ENCODE measurements at places on chromosomes 1 and 21.
A peak's percentile ranks its signal among the peaks of the same experiment; 100 is the strongest.

- no peak for DNase-seq
Observed at GRCh38 chr1:62237950-62238374, 43.3 kb downstream of the L1TD1 start.

DNA sequence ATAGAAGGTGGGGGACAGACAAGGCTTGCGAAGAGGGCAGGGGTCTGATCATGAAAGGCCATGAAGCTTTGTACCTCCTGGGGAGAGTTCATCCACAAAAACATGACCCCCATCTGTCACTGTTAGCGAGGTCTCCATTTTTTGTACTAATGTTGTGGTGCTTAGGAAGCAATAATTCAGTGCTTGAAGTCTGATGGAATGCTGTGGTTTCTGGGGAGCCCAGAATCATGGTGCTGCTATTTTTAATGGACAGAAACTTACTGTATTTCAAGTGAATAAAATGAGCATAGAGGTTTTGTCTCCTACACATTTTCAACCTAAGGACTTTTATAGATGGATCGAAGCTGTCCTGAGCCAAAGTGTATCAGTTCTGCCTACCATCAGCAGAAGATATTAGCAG, 28.2 kb upstream of the RGL1 start:
- no peak for DNase-seq

GRCh38 chr1:167083066-167083665, 7.0 kb downstream of the GPA33 start:
- no peak for DNase-seq

DNA sequence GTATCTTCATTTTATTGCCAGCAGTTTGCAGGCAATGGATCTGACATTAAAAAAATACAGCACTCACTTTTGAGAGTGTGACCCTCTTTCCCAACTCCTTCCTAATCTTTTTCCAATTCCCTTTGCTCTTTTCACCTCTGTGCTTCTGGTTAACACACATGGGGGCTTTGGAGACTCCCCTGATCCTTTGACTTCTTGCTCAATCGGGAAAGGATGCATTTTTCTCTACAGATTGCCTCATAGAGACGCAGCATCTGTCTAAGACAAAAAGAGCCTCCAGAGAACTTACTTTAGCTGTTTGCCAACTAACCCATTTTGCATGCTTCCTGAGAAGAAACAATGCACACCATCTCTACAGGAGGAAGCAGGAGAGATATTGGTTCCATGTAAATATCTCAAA, 378.3 kb downstream of the PBX1 start:
- no peak for DNase-seq

GRCh38 chr21:20783611-20784010, 214.6 kb upstream of the NCAM2 start:
- no peak for DNase-seq

GRCh38 chr1:121538943-121539575, 354.3 kb downstream of the SRGAP2C start:
- DNase-seq: no peak

DNA sequence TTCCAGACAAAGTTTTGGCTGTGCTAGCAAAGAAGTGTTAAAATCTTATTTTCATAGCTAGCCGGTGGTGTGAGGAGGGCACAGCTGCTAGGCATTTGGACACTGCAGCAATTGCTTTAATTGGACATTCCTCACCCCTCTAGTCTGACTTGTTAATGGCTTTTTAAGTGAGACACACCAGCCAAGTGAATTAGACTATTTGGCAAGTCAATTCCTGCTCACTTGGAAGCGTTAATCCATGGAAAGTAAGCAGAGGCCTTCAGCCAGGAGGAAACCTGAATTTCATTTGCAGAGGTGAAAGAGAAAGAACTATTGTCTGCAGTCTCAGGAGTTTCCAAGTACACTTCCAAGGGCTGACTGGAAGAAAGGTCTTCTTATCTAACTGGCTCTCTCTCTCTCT, 175.7 kb downstream of the ST6GALNAC3 start:
- no peak for DNase-seq

DNA sequence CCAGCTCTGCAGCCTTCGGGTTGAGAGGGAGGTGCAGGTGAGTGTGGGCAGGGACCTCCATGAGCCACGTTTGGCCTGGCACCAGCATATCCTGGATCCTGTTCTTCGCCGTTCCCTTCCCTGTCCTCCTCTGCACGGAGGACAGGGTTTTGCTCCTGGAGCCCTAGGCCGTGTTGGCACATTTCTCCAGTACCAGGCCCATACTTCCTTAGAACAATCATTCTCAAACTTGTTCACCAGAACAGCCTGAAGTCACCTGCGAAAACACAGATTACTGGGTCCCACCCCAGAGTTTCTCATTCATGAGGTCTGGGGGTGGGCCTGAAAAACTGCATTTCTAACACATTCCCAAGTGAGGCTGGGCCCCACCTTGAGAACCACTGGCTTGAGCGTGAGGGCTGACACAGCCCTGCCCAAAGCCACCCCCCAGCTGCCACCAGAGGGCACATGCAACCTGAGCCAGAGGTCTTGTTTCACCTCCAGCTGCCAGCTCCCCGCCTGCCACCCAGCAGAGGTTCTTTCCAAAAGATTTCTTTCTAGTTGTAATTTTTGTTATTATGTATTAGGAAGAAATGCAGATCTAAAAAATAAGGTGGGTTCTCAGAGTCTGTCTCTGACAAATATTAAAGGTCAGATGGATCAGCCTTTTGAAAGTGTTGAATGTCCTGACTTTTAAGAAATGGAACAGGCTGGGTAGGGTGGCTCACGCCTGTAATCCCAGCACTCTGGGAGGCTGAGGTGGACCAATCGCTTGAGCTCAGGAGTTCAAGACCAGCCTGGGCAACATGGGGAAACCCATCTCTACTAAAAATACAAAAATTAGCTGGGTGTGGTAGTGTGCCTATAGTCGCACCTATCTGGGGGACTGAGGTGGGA, 39.6 kb upstream of the LDLRAP1 start:
- peak; percentile 16 for DNase-seq

DNA sequence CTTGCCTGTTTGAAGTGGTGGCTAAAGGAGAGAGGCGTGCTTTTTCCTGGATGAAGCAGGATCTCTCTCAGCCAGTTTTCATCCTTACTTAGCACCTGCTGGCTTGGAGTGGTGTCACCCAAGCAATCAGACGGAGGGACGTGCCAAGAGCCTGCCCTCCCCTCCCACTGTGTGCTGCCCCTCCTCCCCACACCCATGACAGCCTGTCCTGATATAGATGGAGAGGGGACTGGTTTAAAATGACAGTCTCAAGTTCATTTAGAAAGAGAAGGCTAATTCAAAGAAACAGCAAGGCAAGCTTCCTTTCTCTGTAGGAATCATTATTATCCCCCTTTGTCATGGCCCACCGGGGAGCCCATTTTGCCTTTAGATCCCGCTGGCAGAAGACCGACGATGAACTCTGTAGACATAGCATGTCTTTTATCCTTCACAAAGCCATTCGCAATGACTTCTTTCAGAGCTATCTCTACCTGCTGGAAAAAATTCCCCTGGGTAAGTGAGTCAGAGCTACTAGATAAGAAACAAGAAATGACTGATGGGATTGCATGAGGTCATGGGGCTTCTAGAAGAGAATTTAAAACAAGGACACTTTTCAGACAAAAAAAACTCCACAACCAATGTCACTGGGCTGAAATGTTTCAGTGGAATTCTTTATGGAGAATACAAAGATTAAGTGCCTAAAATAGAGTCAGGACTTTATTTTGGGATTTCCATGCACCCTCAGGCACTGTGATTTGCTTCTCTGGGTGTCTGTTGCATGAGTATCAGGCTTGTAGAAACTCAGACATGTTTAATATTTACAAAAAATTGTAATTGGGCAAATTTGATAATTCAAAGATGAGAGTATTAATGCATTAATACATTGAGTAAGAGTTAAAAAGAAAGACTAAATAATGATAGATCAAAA, at the start of gene NTMT2:
NTMT2 (plus strand) TSS at position 190 of the 907 bp plus-strand sequence; CDS start at position 339, 149 bp downstream.
- no peak for DNase-seq

DNA sequence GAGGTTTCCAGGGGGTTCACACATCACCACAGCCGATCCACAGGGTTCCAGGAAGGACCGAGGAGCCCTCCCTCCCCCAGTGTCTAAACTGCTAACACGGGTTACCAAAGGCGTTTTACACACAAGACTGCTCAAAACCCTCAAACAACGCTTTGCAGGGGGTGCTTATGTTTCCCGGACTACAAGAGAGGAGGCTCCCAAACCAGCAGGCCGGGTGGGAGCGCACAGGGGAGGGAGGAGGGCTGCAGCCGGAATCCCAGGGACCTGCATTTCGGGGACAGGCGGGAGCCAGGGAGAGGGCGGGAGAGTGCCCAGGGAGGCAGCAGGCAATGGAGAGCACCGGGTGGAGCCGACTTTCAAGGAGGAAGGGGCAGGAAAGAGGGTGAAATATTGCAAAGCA, 50.8 kb downstream of the ACBD3 start:
- DNase-seq: no peak

- no peak for DNase-seq
Observed at GRCh38 chr1:192201303-192201702, 43.0 kb downstream of the RGS18 start.

DNA sequence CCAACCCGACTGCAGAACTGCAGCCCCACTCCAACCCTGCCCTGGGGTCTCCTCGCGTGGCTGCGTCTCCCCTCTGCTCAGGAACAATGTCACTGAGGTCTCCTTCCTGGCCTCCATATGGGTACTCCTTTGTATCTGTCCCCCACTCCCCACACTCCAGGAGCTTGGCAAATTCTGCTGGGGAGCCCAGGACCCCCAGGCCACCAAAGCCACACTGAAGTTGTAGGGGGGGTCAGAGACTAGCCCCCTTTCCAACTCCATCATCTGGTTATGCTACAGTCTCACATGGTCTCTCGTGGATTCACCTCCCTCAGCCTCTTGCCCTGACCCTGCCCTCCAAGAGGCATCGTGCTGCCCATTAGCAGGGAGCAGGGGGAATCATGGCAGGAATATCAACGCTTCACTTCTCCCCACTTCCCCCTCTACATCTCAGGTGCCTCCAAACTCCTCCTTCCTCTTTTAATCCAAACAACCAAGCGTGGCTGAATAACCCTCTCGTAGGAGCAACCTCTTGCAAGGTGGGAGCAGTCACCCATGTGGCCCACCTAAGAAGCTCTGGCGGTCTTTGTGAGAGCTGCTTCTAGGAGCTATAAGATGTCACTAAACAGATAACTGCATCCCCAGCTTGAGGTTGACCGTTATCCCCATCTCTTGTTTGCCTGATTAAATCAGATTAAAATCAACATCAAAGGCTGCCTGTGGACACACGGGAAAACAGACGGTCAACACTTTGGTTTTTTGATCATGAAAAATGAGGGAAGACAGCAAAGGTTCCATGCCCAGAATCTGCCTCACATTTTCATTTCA, 86.4 kb downstream of the MIS18A start:
- DNase-seq: no peak

GRCh38 chr1:157399343-157399983, 152.9 kb downstream of the FCRL5 start:
- no peak for DNase-seq

DNA sequence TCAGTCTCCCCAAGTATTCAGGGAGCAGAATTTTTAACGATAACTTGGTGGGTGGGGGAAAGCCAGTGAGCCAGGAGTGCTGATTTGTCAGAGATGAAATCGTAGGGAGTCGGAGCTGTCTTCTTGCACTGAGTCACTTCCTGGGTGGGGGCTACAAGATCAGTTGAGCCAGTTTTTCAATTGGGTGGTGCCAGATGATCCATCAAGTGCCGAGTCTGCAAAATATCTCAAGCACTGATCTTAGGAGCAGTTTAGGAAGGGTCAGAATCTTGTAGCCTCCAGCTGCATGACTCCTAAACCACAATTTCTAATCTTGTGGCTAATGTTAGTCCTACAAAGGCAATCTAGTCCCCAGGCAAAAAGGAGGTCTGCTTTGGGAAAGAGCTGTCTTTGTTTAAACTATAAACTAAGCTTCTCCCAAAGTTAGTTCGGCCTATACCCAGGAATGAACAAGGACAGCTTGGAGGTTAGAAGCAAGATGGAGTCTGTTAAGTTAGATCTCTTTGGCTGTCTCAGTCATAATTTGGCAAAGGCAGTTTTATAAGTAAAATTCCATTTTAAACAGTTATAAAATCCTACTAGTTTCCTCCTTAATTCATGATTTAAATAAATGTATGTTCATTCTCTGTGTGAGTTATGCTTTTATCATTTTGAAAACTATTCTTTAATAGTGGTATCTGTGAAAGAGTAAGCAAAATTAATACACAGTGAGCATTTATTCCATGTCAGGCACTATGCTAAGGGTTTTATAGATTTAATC, 51.7 kb downstream of the SLC16A1 start:
- no peak for DNase-seq

DNA sequence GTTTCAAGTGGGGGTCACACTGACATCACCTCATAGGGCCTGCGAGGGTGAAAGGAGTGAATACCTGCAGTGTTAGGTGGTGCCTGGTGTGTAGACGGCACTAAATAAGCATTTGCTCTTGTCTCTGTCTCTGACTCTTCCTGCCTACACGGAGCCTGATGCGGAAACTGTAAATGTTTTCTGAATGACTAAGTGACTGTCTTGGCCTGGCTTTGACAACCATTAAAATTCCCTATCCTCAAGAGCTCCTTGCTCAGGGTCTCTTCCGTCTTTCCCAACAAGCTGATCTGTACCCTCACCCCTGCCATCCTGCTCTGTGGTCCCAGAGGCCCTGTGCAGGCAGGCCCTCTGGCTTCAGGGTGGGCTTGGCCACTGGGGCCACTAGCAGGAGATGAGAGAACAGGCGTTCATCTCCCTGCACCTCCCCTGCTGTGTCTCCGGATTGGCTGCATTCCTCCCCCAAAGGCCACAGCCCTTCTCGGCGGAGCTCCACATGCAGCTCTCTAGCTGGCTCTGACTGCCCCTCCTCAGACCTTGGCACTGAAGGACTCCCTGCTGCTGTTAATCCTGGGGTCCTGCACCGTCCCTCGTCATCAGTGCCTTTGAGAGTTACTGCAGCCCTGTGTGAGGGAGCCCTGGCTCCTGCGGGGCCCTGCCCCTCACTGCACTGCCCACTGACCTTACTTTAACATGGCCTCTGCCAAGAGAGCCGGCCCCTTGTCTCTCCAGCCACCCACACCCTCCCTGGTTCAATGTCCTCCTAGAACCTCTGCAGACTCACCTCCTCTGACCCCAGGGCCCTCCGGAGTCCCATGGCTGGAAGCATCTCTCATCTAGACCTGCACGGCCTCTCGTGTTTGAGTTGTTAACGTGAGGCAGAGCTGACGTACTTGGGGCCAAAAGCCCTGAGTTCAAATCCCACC, 211.1 kb downstream of the MATN1 start:
- DNase-seq: no peak

- no peak for DNase-seq
Observed at GRCh38 chr1:8113262-8114220, 87.4 kb upstream of the ERRFI1 start.

- no peak for DNase-seq
Observed at GRCh38 chr1:232059726-232060374, 433.3 kb downstream of the DISC1 start.

DNA sequence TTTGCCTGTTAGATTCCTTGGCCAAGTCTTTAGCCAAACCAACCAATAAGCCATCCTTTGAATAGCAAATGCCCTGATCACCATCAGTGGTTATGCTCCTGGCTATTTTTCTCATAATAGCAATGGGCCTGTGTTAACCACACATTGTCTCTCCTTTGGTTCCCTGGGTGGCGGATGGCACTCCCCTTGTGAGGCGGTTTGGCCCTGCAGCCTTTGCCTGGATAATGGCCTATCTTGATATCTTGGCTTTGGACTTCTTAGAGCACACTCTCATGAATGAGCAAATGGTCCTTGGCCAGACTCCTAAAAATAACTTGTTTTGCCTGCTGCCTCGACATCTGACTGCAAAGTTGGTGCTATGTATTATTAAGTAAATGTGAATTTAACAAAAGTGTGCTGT, 22.4 kb upstream of the ZBTB18 start:
- no peak for DNase-seq

Data from stimulated activated CD8-positive, alpha-beta memory T cell treated with anti-CD3 and anti-CD28 coated beads, Interleukin-4, amount 100 ng/mL, for 1 hour (primary cell).